ENCODE measurements at places on chromosomes 3 and 15.

DNA sequence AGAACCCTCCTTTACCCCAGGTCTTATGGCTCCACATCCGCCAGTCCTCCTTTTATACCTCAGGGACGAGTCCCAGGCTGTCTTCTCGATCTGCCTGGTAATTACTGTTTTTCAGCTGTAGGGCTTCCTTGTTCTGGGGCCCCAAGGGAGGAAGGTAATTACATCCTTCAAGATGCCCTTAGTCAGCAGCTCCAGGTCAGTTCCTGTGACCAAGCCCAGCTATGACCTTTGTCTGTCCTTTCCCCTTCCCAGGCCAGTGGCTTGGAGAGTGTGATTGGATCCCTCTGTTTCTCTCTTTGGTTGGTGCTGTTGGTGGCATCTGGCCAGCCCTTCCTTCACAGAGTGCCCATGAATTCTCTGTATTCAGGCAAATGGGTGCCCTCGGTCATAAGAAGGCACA, 92.6 kb downstream of the AAGAB start:
- no peak for DNase-seq

DNA sequence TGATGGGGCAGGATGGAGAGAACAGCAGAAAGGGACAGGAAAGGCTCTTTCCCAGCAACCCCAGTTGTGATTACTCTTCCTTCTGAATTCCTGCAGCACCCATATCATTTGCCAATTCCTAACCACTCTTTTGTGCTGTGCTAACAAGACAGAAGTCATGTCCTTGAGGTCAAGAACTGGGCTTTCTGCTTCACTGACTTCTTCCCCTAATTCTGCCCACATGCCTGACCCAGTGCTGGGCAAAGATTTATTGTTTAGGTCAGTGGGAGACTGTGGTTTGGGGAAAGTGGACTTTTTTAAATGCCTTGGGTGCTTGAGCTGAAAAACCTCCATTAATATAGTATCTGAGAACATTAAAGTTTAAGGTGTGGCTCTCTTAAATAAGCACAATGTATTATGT, 4.2 kb upstream of the EFCAB12 start:
- peak; percentile 60 for DNase-seq

- DNase-seq, result no peak
Observed at GRCh38 chr3:46897829-46898320, 20.4 kb downstream of the PTH1R start.

DNA sequence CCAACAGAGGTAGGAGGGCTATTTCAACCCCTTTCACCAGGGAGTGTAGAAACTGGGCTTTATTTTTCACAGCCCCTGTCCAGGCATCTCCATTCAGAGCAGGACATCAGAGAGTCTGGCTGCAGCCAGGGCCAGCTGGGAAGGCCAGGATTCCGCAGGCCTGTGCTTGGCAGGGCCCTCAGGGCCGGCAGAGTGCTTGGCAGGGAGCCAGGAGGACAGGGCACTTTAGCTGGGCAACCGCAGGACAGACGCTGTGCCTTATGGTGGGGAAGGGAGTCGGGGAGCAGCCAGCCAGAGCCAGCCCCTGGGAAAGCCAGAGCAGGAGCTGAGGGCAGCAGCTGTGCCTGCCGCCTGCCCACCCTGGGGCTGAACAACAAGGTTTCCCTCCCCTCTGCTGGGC, 34.5 kb upstream of the IQCF6 start:
- DNase-seq, result no peak
